ENCODE measurements at places on chromosomes 13 and 19.

DNA sequence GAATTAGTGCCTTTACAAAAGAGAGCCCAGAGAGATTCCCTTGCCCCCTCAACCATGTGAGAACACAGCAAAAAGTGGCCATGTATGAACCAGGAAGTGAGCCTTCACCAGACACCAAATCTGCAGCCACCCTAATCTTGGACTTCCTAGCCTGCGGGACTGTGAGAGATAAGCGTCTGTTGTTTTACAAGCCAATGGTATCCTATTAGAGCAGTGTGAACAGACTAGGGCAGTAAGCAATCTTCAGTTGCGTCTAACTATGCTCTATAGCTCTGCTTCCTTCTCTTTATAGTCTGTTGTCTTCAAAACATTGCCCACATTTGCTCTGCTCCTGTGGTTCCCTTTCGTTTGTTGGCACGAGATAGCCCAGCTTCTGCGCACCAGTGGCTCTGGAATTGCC lies 109.5 kb upstream of the FNDC3A start:
- DNase-seq: no peak

DNA sequence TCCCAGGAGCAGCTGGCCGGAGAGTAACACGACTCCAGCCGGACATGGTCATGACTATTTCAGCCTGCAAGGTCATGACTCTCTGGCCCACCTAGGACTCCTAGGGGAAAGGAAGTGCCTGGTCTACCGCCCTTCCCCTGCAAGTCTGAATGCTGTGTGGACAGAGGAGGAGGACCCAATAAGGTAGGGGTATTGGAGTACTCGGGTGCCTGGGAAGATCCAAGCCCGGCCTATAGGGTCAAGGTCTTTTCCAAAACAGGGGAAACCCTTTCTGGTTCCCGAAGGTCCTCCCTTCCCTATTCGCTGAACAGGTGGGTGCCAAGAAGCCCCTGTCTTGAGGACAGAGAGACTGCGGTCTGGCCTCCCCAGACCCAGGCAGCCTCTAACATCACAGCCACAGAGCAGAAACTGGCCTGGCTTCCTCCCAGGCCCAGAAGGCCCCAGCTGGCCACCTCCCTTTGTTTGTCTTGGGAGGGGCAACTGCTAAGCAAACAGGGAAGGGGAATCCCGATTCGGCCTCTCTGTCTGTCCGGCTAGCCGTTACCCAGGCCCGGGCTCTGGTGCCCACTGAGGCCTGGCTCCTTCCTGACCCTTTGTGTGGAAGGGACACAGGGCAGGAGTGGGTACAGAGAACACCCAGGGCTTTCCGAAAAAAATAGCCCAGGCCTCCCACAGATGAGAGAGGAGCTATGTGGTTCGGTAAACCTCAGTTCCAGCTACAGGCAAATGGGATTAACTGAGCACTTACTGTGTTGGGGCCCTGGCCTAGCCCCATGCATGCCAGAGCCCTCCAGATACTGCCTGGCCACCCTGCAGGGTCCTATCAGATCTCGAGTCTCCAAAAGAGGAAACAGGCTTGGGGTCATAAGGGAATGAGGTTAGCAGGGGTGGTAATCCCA lies 5.2 kb upstream of the GRAMD1A start:
- DNase-seq: no peak

DNA sequence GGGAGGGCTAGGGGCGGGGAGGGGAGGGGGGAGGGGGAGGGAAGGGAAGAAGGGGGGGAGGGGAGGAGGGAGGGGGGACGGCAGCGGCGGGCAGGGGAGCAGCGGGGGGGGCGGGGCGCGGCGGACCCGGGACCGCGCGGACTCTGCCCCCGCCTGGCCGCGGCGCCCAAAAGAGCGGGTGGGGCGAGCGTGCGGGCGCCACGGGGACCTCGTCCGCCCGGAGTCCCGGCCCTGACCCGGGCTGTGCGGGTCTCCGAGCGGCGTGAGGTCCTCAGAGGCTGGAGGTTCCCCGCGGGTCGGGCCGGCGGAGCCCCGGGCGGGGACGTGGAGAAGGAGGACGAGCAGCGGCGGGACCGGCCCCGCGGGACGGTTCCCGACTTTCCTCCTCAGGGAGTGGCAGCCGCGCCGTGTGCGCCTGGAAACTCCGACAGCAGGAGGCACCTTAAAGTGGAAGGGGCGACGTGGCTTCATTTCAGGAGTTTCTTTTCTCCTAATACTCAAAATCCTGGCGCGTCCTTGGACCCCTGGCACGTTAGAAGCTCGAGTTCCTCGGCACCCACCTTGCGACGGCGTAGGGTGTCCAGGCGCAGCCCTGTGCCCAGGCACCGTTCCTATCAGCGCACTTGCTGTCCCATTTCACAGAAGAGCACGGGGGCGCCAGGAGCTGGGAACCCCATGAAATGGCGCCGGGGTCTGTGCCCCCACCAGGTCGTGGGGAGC lies 518 bp upstream of the PLPP2 start:
- DNase-seq: no peak

DNA sequence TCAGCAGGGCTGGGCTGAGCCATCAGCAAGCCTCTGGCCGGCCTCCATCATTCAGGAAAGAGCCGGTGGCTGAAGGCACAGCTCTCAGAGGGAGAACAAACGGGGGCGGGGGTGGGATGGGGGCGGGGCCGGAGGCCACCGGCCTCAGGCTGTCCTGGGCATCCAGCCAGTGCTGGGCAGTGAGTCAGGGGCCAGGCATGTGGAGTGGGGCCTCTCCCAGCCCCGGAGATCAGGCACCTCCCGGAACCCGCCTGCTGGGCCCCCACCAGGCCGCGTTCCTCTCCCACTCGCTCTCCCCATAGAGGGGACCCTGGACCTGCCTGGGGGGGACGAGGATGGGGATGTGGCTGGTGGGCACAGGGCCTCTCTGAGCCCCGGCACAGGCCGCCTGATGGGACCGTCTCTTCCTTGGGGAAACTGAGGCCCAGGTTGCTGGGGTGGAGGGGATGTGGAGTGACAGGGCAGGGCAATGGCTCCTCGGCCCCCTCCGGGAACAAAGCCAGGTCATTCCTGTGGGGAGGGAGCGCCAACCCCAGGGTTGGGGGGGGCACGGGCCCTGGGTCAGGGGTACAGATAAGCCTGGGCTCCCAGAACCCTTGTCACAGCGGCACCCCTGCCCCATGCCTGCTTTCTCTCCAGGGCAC lies 12.9 kb downstream of the SPC24 start:
- DNase-seq: peak; percentile 96

DNA sequence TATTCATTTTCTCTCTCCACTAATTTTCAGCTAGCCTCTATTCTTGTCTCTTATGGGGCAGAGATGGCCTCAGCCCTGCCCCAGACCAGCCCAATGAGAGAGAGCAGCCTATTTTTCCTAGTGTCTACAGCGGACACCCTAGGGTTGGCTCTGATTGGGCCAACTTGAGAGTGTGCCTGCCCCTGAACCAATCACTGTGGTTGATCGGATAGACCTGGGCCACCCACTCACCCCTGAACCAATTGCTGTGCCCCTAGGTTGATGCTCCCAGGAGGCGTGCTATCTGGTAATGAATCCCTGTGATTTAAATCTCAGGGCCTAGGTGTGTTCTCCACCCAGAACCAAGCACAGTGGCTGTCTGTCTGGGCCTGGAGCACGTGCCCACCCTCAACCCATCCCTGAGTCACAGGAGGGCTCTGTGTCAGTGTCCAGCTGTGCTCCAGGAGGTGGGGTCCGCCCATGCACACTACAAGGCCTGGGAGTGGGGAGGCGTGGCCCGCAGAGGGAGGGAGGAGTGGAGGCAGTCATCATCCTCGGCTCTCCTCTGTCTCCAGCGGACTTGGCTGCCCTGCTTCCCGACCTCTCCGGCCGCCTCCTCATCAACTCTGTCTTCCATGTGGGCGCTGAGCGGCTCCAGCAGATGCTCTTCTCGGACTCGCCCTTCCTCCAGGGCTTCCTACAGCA lies 14.9 kb upstream of the SCN1B start:
- DNase-seq: no peak

- no peak for DNase-seq
These were observed 105.3 kb downstream of the SPACA7 start for GRCh38 chr13:112481458-112481857.

All from right hindlimb (tissue), 1 donor.